ENCODE measurements at places on chromosomes 6 and 20. TPM values are rescaled to one million over a fixed set of nuclear protein-coding genes. Genes with fewer than 3 reads are reported as not detected.

Gene BMP5
- 0.05 TPM for total RNA-seq

Gene SEL1L2
- not detected for total RNA-seq

Gene TPBG
- 54.1 TPM for total RNA-seq

Gene HLA-DQA1
- total RNA-seq, result not detected

Gene ANKRD6
- total RNA-seq, result 2.9 TPM

Gene ACTL10
- total RNA-seq, result 0.05 TPM

Gene VSX1
- total RNA-seq, result 0.83 TPM

Gene AVP
- total RNA-seq, result not detected

Gene SPEF1
- 2.3 TPM for total RNA-seq

Gene PROCR
- total RNA-seq, result 125 TPM

Gene PI3
- total RNA-seq, result 2.3 TPM

Gene GPR63
- total RNA-seq, result 0.68 TPM

Gene B3GAT2
- total RNA-seq, result 0.04 TPM

Gene HAO1
- total RNA-seq, result not detected

Gene C6orf163
- total RNA-seq, result 0.19 TPM

Gene ADNP
- 43.8 TPM for total RNA-seq

Gene GSTA4
- total RNA-seq, result 9.3 TPM

Gene HLA-DQB2
- total RNA-seq, result not detected

Gene FAXC
- 6.3 TPM for total RNA-seq

Gene PHACTR3
- not detected for total RNA-seq
